ENCODE measurements at places on chromosomes 5 and 9.

GRCh38 chr9:33781736-33782135, 13.6 kb upstream of the PRSS3 start:
- no peak for DNase-seq

- DNase-seq, result no peak
These were observed 19.3 kb upstream of the SLC12A7 start for GRCh38 chr5:1131191-1131621.

GRCh38 chr5:62690421-62690820, 111.8 kb downstream of the LRRC70 start:
- DNase-seq, result no peak

GRCh38 chr9:34185778-34186551, 7.1 kb downstream of the UBAP1 start:
- DNase-seq, result no peak

- DNase-seq, result no peak
These were observed 32.1 kb downstream of the LCP2 start for GRCh38 chr5:170265522-170265921.

DNA sequence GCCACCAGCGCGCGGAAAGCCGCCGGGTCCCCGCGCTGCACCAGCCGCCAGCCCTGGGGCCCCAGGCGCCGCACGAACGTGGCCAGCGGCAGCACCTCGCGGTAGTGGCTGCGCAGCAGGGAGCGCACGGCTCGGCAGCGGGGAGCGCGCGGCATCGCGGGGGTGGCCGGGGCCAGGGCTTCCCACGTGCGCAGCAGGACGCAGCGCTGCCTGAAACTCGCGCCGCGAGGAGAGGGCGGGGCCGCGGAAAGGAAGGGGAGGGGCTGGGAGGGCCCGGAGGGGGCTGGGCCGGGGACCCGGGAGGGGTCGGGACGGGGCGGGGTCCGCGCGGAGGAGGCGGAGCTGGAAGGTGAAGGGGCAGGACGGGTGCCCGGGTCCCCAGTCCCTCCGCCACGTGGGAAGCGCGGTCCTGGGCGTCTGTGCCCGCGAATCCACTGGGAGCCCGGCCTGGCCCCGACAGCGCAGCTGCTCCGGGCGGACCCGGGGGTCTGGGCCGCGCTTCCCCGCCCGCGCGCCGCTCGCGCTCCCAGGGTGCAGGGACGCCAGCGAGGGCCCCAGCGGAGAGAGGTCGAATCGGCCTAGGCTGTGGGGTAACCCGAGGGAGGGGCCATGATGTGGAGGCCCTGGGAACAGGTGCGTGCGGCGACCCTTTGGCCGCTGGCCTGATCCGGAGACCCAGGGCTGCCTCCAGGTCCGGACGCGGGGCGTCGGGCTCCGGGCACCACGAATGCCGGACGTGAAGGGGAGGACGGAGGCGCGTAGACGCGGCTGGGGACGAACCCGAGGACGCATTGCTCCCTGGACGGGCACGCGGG, at the start of gene TERT:
TSS of gene TERT (minus strand) at position 234 of the 815 bp plus-strand sequence. CDS start at position 155, 79 bp downstream.
- DNase-seq, result peak; percentile 92

- DNase-seq, result no peak
These were observed 34.6 kb downstream of the GADD45G start for GRCh38 chr9:89639367-89639795.

GRCh38 chr5:29508131-29508530, 1685.4 kb upstream of the CDH6 start:
- no peak for DNase-seq

DNA sequence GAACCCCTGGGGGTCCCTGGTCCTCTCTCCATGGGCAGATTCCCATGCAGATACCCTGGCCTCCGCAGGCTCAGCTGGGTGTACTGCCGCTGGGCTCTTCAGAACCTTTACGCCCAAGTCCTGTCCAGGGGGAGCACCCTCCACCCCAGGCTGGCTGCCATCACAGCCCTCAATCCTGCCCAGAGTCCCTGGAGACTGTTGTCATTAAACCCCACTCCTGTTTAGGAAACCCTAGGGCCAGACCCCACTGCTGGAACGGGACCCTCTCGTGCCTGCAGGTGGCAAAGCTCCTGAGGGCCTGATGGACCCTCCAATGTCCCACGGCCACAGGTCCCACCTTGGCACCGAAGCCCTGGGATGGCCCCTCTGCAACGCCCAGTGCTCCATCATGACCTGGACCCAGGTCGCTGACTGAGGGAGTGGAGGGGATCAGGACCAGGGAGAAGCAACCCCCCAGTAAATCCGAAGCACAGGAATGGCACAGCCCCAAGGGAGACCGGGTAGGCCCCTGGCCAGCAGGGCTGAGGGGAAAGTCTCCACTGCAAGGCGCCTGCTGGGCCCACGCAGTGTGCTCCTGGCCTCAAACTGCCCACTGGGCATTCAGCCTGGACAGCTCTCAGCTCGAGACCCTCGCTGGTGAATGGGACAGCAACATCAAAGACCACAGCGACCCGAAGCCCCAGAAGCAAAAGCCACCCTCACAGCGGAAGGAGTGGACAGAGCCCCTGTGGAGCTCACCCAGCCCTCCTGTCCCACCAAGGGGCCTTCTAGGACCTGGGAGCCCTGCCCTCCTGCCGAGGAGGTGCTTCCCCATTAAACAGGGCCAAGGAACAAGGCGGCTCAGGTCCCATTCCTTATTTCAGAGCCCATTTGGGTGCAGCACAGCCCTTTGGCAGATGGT, 8.3 kb downstream of the ZDHHC11B start:
- DNase-seq, result peak; percentile 30

DNA sequence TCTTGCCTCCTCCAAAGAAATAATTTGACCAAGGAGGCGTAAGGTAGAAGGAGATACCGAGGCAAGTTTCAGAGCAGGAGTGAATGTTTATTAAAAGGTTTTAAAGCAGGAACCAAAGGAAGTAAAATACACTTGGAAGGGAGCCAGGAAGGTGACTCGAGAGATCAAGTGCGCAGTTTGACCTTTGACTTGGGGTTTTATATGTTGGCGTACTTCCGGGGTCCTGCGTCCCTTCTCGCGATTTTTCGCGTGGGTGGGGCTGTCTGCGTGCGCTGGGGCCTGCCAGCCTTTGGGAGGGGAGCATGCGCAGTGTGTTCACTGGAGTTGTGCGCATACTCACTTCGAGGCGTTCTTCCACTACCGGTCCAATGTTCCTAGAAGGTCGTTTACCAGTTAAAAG, 166.0 kb upstream of the IRX2 start:
- no peak for DNase-seq

DNA sequence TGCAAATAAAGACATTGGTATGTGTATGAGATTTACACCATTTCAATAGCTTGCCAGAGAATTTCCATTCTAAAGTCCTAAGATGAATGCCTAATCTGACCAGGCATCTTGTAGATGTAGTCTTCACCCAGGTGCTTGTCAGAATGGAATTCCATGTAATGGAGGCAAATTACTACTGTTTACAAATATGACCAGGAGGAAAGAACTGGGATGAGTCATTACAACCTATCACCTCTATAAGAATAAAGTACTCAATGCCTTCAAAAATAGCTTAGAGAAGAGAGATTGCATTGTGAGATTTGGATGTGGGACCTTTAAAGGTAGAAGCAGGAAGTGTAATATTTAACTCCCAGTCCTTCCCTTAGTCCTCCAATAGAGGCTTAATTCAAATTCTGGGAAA, 507.0 kb upstream of the PTGER4 start:
- DNase-seq, result no peak

GRCh38 chr5:73459366-73459765, 10.8 kb upstream of the FOXD1 start:
- no peak for DNase-seq

DNA sequence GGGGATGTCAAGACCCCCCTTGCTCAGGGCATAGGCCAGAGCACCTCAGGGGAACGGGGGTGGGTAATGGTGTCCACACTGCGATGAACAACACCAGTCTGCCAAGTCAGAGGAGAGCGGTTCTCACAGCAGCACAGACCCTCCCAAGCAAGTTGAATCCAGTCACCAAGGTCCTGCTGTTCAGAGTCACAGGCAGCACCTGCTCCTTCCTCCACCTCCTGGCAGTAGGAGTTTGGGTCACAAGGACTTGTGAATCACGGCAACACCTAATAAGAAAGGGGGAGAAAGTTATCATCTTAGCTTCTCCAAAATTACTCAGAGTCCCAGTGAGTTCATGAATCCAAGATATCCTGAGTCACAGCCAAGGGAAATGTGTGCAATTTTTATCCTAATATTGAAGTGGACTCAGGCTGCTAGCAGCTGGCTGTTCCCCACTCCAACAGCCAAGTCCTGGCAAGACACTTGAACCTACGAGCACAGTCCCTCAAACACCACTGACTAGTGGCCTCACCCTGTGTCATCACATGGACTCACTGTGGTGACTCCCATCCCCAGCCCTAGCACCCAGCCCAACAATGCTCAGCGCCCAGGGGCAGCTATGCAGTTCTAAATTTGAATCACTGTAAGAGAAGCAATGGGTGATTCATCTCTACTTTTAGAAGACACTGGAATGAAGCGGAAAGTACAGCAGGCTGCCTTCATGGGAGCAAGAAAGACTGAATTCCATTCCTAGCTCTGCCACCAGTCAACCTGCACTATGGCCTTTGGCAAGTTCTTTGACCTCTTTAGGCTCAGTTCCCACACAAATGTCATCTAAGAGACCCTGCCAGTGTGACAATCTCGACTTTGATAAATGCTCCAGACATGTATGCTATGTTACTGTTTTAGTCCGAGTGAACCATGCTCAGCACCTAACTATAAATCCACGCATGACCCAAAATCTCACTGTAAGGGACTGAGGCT, 113.7 kb downstream of the KLHL3 start:
- DNase-seq, result no peak

DNA sequence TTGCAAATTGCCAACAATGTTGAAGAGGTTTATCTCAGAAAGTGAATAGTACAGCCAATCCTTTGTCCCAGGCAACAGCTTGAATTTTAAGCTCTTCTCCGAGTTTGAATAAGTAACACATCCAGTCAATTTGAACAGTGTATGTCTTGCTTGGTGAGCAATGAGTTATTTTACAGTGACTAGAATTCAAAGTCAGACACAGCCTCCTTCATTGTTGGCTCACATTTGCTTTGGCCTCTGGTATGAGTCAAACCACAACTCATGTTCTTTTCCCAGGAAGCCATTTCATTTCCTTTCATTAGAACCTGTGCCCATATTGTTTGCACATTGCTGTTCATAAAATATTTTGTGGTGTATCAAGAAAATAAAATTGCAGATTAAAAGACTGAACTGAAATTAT, 622.0 kb upstream of the DAB2 start:
- no peak for DNase-seq

GRCh38 chr9:95764533-95765319, 110.8 kb upstream of the ERCC6L2 start:
- no peak for DNase-seq

DNA sequence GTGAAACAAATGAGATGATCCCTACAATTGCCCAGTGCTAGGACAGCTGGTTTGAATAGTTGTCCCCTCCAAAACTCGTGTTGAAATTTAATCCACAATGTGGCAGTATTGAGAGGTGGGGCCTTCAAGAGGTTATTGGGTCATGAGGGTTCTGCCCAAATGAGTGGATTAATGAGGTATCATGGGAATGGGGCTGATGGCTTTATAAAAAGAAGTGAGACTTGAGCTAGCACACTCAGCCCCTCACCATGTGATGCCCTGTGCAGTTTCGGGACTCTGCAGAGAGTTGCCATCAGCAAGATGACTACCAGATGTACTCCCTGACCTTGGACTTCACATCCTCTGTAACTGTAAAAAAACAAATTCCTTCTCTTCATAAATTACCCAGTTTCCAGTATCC, 33.1 kb downstream of the RANBP6 start:
- DNase-seq, result no peak

- no peak for DNase-seq
These were observed 341.0 kb downstream of the EBF1 start for GRCh38 chr5:158758675-158759074.

GRCh38 chr9:78130004-78130403, 98.4 kb upstream of the GNAQ start:
- DNase-seq, result no peak

DNA sequence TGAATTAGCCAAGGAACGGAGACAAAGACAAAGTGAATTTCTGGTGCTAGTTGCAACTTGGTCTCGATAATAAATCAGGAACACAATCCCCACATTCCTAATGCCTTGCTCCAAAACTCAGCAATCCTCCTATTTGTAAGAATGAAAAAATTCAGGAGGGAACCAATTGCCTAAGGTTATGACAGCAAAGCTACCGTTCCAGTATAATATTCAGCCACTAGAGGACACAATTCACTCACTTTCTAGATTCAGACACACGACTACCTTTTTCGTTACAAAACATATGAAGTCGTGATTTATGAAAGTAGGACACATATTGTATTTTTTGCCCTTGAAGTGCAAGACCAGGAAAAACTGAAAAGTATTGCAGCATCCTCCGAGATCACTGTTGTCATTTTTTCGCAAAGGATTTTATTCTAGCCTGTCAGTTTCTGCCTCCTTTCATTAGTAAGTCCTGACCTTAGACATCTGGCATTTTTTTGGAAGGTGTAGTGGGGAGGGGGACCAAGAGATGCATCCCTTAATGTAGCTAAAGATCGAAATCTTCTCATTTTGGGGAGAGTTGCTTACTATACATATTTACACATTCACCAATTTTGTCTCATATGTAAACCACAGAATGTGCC, 133.1 kb downstream of the DOCK8 start:
- no peak for DNase-seq

DNA sequence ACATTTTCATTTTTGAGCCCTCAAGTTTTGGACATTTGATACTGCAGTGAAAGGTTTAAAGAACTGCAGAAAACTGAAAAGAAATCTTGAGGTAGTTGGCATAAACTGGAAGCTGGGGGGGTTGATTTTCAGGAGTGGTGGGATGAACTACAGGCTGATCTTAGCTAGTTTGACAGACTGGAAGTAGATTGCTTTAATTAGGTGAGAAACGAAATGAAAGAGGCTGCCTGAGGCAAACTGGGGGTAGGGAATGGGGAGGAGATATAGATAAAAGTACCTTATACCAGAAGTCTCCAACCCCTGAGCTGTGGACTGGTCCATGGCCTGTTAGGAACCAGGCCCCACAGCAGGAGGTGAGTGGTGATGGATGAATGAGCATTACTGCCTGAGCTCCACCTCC, 101.4 kb upstream of the SPEF2 start:
- no peak for DNase-seq

DNA sequence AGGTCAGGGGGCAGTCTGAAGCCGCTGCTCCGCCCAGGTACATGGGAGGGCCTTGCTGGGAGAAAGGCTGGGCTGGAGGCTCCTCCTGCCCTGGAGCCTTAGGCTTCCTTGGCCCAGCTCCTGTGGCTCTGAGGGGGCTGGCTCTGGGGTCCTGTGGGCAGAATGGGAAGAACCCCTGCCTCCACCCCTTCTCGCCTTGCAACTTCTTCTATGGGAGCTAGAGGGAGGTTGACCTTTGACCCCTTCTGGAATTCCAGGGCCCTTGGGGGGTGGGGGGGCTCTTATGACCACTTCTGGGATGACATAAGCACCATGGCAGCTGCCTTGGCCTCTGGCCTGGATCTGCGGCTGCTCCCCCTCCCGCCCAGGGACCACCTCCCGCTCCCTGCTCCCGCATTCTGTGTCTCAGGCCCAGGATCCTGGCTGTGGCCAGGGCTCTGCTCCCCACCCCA, 32.2 kb downstream of the IER5L start:
- no peak for DNase-seq

- no peak for DNase-seq
These were observed 39.5 kb downstream of the ADAMTS16 start for GRCh38 chr5:5179597-5179996.
